Stimulated activated CD8-positive, alpha-beta memory T cell treated with anti-CD3 and anti-CD28 coated beads, Interleukin-15, amount 100 ng/mL, for 4 hours (primary cell): ENCODE measurements at places on chromosomes 1 and 21.

DNA sequence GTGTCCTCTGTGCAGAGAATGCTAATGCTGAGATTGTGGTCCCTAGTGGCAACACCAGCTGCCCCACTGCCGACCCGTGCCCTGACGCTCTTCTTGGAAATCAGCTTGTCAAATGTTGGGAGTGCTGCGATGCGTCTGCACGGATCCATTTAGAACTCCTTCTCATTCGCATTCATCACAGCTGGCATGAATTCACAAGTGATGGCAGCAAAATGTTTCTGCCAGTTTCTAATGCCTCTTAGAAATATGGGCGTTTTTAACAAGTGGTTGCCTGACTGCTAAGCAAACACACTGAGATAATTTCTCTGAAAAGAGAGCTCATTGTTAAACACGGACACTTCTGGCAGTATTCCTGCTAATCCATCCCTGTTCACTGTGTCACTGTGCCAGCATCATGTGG lies 131.9 kb upstream of the KCNJ6 start:
- no peak for DNase-seq

DNA sequence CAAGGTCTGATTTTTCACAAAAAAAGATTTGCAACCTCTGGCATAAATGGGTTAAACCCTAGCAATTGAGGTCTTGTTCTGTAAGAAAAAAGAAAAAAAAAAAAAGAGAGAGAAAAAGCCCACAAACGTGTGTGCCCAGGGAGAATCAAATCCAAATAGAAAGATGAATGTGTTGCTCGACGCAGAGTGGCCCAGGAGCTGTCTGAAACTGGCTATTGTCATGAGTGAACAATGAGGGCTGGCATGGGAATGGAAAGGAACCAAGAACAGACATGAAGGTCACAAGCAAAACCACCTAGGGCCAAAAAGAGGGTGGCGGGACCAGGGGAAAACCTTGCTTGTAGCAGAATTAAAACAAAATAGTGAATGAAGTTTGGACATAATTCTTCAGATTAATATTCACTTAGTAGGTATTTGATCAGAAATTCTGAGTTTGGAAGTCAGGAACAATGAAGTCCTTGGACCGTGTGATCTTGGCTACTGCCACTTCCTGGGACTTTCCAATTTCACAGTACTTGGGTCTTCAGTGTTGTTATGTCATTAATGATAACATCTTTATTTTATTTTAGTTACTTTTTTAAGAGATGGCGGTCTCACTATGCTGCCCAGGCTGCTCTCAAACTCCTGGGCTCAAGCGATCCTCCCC lies 3.1 kb downstream of the ENO1 start:
- no peak for DNase-seq

DNA sequence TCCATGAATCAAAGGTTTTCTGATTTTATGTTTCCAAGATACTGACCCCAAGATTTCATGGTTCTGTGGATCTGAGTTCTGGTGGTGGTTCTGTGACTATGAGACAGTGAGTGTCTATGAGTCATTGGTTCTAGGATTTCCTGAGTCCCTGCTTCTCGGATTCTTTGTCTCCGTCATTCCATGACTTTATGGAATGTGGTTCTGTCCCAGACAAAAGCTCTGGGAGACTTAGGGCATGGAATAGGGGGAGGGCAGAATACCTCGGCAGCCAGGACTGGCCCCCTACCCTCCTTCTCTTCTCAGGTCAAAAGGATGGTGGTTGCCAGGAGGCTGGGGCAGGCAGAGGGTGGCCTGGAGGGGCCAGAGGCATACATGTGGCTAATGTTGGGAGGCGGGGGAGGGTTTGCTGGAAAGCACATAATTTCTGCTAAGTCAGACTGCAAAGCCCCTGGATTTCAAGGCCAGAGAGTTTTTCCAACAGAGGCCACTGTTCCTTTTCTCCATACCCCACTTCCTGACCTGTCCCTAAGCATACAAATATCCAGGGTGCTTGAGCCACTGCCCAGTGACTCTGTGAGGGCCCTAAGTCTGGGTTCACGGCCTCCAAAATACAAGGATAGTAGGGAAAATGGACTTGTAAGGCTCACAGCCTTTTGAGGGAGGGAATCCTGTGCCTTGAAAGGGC lies 17.2 kb downstream of the CDCP2 start:
- DNase-seq: no peak

GRCh38 chr1:163928069-163928468 lies 606.3 kb downstream of the NUF2 start:
- DNase-seq: no peak

DNA sequence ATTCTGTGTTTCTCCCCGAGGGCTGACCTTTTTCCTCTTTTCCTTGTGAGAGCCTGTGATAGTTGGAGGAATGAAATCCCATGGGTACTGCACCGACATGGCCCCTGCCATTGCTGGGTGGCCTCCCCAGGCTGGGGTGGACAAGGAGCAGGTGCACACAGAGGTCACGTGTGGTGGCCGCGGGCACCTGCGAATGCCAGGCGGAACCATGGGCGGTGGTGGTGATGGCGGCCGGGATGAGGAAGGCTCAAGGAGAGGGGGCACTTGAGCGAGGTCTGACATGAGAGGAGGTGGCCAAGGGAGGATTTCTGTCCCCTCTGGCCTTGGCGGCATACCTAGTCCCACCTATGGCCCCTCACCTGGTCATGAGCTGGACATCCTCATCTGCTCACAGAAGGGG lies 69.6 kb downstream of the AJAP1 start:
- DNase-seq: no peak
